ENCODE measurements at places on chromosomes 6 and 20. TPM values are rescaled to one million over a fixed set of nuclear protein-coding genes. Genes with fewer than 3 reads are reported as not detected.

Gene TCF15
- not detected for polyA plus RNA-seq

Gene SLC22A7
- polyA plus RNA-seq, result not detected

Gene EYA4
- polyA plus RNA-seq, result not detected

Gene CCDC170
- not detected for polyA plus RNA-seq

Gene GMEB2
- 3.4 TPM for polyA plus RNA-seq

Gene TCF21
- polyA plus RNA-seq, result not detected

Gene PCK1
- not detected for polyA plus RNA-seq

Gene FAM162B
- not detected for polyA plus RNA-seq

Gene KCNB1
- not detected for polyA plus RNA-seq

Gene PAX1
- not detected for polyA plus RNA-seq

Gene APOM
- polyA plus RNA-seq, result 5.4 TPM

Gene REPS1
- polyA plus RNA-seq, result 17.4 TPM

Gene GPX5
- not detected for polyA plus RNA-seq

Gene FAXC
- polyA plus RNA-seq, result 0.19 TPM

Gene ADGRF1
- polyA plus RNA-seq, result not detected

Gene DDR1
- 8.3 TPM for polyA plus RNA-seq

Gene TGM3
- not detected for polyA plus RNA-seq

Gene RGS17
- 0.17 TPM for polyA plus RNA-seq

Gene NKX2-4
- not detected for polyA plus RNA-seq

Gene PBX2
- 2.7 TPM for polyA plus RNA-seq

Gene RNASET2
- polyA plus RNA-seq, result 42.7 TPM

Gene METTL24
- polyA plus RNA-seq, result not detected

Gene KIFC1
- polyA plus RNA-seq, result 31.0 TPM

Gene TEAD3
- 0.09 TPM for polyA plus RNA-seq

Gene HDGFL1
- 0.05 TPM for polyA plus RNA-seq

Gene COL9A1
- not detected for polyA plus RNA-seq

Gene MTO1
- 47.9 TPM for polyA plus RNA-seq

Gene SEC63
- polyA plus RNA-seq, result 87.0 TPM

Gene HAO1
- not detected for polyA plus RNA-seq

Gene LY6G6F
- not detected for polyA plus RNA-seq

Gene PPIL6
- polyA plus RNA-seq, result 0.17 TPM

Gene ZBTB2
- polyA plus RNA-seq, result 14.4 TPM

Gene AFDN
- 5.1 TPM for polyA plus RNA-seq

Gene FAM83B
- polyA plus RNA-seq, result not detected

Gene SRSF12
- not detected for polyA plus RNA-seq

Gene PLG
- polyA plus RNA-seq, result 3.8 TPM

Gene RNF144B
- polyA plus RNA-seq, result 0.13 TPM

Gene HLA-DOB
- polyA plus RNA-seq, result 29.6 TPM

Gene C6orf132
- not detected for polyA plus RNA-seq

Gene SYNDIG1
- not detected for polyA plus RNA-seq

Gene FOXF2
- polyA plus RNA-seq, result not detected

Gene ADRM1
- polyA plus RNA-seq, result 207 TPM

Gene TFAP2C
- not detected for polyA plus RNA-seq

Gene TMEM14A
- 81.7 TPM for polyA plus RNA-seq

Gene MUC21
- polyA plus RNA-seq, result not detected

Gene SNTA1
- 0.42 TPM for polyA plus RNA-seq

Gene HEY2
- polyA plus RNA-seq, result 0.32 TPM

Gene NRSN2
- 32.7 TPM for polyA plus RNA-seq

Data from GM12878 (cell line).